Fibroblast of skin of back (primary cell): ENCODE measurements at places on chromosomes 4 and X.

DNA sequence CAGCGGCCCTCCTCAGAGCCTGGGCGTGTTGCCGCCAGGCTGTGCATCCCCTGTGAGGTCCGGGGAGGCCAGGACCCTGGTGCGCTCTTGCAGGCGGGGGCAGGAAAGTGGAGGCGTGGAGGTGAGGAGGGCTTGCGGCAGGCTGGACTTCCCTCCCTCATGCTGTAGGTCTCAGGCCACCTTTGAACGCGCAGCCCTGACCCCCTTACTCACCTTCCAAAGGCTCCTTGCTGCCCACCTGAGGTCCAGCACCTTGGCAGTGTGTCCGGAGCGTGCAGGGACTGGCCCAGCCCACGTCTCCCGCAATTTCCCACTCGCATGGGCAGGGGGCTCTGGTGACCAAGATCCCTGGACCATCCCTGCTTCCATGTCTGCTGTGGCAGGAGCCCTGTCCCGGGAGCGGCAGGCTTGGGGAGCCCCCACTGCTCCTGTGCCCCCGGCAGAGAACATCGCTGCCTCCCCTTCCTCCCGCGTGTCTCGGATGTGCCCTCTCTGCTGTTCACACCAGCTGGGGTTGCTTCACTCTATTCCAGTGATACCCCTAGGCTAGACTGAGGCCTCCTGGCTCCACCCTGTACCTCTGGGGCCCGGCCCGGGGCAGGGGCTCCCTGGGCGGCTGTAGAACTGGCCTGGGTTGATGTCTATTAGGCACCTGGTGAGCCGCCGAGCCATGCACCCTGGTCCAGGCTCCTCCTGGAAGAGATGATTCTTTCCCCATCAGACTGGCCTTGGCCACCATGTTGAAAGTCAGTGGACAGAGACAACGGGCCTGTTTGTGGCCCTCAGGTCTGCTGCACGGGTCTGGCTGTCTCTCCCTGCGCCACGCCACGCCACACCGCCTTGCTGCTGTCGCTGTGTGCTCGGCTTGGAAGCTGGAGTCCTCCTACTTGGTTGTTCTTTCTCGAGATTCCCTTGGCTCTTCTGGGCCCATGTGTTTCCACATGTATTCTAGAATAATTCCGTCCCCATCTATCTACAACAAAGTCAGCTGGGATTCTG is 95.4 kb upstream of the ADRA2C start:
- no peak for DNase-seq

DNA sequence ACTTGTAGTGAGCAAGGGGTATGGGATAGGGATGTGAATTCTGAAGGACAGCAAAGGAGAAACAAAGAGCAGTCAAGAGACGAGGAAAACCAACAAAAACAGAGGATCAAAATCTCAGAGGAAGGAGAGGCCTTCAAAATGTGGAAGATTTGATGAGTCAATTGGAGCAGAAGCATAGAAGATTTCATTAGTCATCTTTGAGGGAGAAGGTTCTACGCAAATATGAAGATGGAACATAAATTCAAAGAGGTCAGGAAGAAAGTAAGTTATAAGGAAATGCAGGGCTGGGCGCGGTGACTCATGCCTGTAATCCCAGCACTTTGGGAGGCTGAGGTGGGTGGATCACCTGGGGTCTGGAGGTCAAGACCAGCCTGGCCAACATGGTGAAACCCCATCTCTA is 35.4 kb downstream of the MID2 start:
- DNase-seq: no peak

GRCh38 chr4:98603683-98604521 is 54.5 kb downstream of the TSPAN5 start:
- DNase-seq: peak; percentile 60

DNA sequence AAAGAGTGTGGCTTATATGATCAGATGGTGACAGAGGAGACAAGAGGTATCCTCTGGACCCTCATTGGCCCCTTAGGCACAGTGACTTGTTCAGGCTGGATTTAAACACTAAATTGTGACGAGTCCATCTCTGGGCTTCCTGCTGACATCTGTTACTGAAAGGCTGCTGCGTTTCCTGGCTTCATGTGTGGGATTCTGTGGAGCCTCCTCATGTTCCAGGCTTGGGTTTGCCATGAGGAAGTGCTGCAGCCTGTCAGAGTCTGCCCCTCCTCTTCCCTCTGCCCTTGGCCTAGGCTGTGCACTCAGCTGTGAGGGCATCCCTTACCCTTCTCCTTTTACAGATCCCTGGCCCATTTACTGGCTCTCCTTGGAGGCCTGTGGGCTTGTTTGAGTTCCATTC is 159.1 kb upstream of the TTC29 start:
- peak; percentile 37 for DNase-seq

DNA sequence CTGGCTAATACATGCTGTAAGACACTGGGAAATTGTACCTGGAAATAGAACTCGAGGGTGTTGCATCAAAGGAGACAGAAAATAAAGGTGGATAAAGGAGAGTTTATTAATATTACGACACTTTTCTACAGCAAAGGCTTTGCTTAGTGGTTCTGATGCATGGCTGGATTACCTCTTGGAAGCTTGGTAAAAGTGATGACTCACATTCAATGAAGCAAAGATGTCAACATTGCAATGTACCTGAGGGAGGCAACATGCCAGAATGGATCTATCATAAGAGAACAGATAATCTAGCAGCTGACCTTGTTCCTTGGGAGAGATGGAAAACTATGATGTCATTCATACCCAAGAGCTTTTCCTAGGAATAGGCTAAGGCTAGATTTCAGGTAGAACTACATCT is 735.1 kb upstream of the DIAPH2 start:
- no peak for DNase-seq

GRCh38 chr4:46506876-46507275 is 116.9 kb upstream of the GABRA2 start:
- DNase-seq: no peak

DNA sequence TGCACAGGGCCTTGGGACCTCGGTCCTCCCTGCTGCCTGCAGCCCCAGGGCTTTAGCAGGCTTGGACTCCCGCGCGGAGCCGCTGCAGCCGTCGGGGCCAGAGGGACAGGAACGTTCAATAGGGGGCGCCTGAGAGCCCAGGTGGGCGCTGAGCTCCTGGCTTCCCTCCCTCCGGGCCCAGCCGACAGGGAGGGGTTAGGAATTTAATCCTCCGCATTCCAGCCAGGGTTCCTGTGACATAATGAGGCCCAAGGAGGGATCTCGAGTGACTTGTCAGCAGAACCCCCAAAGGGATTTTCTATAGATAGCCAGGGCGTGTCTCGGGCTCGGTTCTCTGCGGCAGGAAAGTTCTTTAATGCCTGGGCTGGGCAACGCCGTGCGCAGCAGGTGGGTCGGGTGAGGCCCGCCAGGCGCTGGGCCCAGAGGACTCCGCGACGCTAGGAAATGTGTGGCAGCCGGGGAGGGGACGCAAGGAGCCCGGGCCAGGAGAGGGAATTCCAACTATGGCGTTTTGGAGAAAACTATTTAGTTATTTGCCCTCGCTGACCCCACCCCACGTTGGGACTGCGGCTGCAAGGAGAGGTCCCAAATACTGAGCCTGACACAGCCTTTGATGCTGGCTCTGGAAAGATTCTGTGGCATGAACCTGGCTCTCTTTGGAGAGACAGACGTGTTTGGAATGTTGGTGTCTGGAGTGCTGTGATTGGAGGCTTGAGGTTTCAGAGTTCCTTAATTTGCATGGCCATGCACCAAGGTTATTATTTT is 285.2 kb upstream of the GATB start:
- peak; percentile 21 for DNase-seq

- DNase-seq: no peak
Observed at GRCh38 chr4:158056689-158057245, 116.1 kb downstream of the GASK1B start.

- peak; percentile 50 for DNase-seq
Observed at GRCh38 chr4:123215536-123215935, 181.1 kb upstream of the SPRY1 start.

GRCh38 chr4:167906851-167907250 is 185.5 kb upstream of the ANXA10 start:
- DNase-seq: peak; percentile 54

GRCh38 chr4:42410446-42410845 is 13.2 kb downstream of the SHISA3 start:
- DNase-seq: no peak

GRCh38 chrX:151735219-151735618 is 673 bp downstream of the CNGA2 start:
- no peak for DNase-seq

GRCh38 chr4:129839687-129840086 is 743.7 kb downstream of the C4orf33 start:
- peak; percentile 14 for DNase-seq

GRCh38 chrX:71636438-71637252 is 18.3 kb upstream of the CXCR3 start:
- peak; percentile 0 for DNase-seq

- no peak for DNase-seq
Observed at GRCh38 chr4:113555868-113556267, 205.7 kb downstream of the CAMK2D start.

GRCh38 chr4:28007693-28008092 is 1147.1 kb downstream of the STIM2 start:
- DNase-seq: no peak

GRCh38 chr4:82903737-82904136 is 3.2 kb downstream of the THAP9 start:
- no peak for DNase-seq

DNA sequence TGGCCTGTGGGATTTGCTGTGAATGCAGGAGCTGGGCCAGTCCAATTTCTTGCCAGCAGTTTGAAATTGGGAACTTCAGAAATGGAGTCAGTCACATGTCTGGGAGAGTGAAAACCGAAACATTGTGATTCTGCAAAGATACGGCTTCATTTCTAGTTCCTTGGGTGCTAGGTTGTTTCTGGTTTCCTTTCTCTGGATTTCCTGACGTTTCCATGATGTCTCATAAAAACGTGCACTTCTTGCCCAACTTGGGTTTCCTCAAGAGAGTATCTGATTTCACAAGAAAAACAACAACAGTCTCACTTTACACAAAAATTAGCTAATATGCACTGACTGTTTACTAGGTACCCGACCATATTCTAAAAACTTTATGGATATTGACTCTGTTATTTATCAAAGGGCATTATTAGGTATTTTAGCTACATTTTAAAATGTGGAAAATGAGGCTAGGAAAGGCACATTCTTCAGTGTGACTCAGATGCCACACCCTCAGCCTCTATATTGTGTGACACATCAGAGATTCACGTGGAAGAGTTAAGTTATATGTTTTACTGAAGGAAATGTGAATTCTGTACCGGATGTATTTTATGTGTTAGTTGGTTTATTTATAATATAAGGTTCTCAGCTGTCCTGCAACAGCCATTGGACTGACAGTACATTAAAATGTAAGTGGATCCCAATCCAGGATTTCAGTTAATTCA is 225.0 kb upstream of the PUDP start:
- peak; percentile 75 for DNase-seq

DNA sequence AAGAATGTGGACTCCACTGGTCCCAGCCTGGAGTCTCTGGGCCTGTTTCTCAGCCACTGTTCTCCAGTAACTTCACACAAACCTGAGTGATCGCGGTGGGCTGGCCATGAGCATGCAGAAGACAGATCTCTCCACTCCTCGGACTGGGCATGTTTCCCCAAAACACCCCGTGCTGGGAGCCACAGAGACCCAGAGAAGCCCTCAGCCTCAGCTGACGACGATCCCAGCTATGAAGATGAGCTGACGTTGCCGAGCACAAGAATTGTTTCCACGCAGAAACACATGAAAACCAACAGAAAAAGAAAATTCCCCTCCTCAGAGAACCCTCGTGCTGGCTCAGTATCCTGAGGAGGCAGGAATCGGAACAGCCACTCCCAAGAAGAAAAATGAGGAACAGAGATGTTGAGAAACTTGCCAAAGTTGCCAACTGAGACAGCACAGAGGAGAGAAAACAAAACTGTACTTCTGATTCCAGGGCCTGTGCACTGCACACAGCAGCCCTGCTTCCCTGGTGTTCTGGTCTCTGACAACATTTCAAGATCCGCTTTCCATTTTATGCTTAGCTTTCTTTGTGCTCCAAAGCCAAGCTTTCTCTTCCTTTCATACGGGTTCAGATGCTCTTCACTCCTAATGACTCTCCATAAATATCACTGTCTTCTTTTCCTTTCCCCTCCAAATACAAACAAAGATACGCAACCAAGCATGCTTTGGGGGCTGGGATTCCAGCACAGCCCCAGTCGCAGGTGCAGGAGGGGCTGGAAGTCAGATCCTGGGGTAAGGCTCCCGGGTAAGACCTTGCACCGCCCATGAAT is 81.4 kb downstream of the IRF2 start:
- DNase-seq: no peak

DNA sequence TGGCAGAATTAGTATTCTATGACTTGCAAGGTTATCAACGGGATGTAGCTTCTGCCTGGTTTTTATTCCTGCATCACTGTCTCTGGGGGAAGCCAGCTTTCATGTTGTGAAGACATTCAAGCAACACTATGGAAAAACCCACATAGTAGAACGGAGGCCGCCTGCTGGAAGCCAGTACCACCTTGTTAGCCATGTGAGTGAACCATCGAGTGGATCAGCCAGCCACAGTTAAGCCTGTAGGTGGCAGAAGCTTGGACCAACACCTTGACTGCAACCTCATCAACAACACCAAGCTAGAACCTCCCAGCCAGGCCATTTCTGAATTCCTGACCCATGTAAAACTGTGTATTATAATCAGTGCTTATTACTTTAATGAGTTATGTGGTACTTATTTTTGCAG is 538.2 kb downstream of the KCNIP4 start:
- no peak for DNase-seq
